ENCODE measurements at places on chromosomes 7 and 10.

- peak; percentile 75 for DNase-seq
Observed at GRCh38 chr7:2266911-2267310, 24.9 kb downstream of the NUDT1 start.

DNA sequence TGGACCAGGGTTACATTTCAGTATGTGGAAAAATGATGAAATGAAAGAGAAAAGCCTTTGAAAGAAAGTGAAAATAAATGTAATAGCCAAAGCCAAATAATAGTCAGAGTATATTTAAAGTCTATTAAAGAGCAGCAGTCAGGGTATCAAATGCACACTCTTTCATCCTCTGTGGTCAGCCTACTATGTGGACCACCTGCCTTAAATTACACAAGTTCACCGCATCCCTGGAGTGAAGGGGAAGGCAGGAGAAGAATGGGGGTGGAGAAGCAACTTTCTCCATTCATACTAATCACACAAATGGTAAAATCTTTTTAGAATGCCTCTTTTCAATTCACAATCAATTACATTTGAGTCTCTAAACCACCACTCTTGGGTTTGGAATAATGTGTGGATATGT lies 16.0 kb downstream of the TWIST1 start:
- no peak for DNase-seq

- no peak for DNase-seq
Observed at GRCh38 chr7:131057794-131058070, 269.9 kb upstream of the MKLN1 start.

DNA sequence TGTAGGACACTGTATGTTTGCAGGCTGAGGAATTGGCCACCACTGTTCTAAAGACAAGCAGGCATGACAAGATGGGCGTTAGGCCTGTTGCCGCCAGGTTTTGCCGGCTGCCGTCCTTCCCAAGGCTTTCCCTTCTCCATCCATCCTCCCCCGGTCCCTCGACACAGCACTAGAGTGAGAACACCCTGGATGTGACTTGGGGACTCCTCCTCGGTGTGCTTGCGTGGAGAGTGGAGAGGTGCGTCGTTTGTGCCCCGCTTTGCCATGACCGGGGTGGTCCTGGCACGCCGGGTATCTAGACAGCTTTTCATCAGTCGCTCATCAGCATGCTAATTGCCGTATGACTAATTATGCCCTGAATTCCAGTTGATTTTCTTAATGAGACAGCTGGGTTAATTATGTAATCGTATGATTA lies 206.6 kb upstream of the SH2B2 start:
- DNase-seq, result no peak

DNA sequence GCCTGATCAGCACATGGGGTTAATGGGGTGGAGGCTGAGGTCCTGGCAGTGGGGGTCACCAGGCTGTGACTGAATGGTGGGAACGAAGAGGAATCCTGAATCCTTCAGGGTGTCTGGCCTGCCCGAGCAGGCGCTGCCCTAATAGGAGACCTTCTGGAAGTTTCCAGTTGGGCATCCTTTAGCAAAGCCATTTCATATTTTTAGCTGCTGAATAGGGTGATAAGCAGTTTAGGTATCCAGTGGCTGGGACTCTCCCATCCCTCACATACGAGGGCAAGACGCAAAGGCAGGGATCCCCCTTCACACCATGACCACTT lies 159.3 kb downstream of the SH3PXD2A start:
- DNase-seq, result no peak

All from epithelial cell of esophagus (primary cell).